ENCODE measurements at places on chromosomes 2 and 18.

- no peak for DNase-seq
These were observed 159.4 kb downstream of the AGPS start for GRCh38 chr2:177551989-177552421.

DNA sequence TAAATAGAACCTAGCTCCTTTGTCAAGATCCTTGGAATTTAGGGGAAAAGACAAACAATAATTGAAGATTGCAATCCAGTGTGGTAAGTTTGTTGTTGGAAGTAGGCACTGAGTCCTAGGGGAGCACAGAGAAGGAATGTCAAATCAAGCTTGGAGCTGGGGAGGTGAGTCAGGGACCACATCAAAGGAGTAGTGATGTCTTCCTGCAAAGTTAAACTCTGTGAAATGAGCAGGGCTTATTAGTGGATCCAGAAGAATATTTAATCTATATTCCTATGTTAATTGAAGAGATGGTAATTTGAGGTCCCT lies 41.7 kb upstream of the NABP1 start:
- DNase-seq, result no peak

DNA sequence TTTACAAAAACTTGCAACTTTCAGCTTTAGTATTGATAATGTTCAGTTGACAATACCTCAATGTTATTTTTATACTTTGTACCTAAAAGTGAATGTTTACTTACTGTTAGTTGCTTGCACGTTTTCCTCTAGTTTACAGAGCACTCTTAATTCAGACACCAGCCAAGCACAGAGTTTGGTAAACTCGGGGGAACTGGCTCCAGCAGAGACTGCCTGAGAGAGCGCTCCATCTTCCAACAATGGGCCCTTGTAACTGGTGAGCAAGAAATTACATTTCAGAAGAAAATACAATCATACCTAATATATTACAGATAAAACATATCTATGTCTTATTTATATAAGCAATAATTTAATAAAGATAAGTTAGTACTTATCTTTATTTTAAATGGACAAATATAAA lies 3.7 kb downstream of the FAM98A start:
- no peak for DNase-seq

- DNase-seq, result no peak
These were observed 74.1 kb downstream of the GALR1 start for GRCh38 chr18:77323640-77324299.

- DNase-seq, result no peak
These were observed 90.3 kb downstream of the SPATS2L start for GRCh38 chr2:200396781-200397242.

GRCh38 chr18:3875376-3875775 lies 425.4 kb downstream of the TGIF1 start:
- no peak for DNase-seq

DNA sequence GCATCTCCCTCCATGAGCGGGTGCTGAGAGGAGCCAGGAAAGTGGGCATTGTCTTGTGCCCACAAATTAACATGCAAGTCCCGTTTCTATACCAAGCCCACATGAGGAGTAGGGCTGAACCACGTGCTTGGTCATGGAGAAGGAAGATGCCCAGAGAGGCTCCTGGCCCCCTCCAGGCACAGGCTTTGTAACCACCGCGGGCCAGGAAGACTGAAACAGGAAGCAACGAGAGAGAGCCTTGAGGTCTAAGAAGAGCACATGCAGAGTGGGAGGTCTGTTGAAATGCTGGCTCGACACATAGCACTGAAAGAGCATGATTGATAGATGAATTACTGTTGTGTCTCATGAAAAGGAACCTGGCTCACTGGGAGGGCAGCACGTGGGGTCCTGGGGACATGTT lies 36.3 kb downstream of the VWA3B start:
- DNase-seq, result no peak

GRCh38 chr18:394987-395362 lies 105.5 kb downstream of the COLEC12 start:
- DNase-seq, result no peak

DNA sequence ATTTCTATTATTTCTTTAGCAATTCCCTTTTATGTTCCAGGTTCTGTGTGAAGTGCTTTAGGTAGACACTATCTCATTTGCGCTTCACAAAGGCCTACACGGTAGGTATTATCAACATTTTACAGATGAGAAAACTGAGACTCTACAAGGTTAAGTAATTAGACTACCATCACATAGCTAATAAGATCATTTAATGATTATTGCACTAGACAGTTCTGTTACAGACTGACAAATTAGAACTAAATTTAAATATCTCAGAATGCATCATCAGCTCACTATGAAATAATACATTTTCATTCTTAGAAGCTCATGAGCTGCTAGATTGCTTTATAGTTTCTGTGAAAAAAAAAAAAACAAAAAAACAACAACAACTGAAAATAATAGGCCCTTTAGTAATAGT lies 37.9 kb downstream of the DARS1 start:
- DNase-seq, result no peak

DNA sequence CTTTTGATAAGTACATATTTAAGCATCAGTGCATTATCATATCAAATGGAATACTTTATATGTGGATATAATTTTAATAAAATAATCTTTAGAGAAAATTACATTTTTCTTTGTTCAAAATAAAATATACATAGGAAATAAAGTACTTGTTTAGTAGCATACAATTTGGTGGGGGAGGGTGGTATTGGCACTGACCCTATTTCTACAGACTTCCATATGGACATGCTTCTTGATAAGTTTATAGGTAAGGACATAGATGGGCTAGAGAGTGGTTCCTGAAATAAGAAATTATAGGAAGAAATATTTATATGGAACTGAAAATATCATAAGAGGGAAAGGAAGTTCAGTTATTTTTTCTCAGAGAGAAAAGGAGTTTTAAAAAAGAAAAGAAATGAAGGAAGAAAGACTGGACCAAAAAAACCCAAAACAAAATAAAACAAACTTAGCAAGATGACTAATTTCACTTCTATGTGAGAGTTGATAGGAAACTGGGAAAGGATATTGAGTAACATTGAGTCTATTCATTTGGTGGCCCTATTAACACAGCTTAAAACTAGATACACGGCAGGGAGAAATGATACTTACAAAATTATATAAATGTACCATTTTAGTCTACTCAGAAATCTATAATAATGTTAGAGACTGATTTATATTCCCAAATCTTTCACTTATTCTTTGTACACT lies 505.9 kb downstream of the ERBB4 start:
- DNase-seq, result no peak

GRCh38 chr2:211228559-211228958 lies 672.2 kb downstream of the CPS1 start:
- no peak for DNase-seq

GRCh38 chr2:79009388-79009787 lies 16.1 kb upstream of the REG3G start:
- no peak for DNase-seq

DNA sequence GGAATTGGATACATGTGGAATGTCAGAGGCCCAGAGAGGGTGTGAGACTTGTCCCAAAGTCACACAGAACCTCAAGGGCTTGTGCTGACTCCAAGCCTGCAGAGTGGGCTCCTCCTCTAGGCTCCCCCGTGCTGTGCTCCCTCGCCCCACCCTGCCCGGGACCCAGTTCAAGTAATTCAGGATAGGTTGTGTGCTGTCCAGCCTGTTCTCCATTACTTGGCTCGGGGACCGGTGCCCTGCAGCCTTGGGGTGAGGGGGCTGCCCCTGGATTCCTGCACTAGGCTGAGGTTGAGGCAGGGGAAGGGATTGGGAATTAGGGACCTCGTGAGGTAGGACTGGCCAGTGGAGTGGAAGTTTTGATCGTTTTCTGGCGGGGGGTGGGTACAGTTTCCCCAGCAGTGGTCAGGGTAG lies 2.8 kb downstream of the CTDSP1 start:
- no peak for DNase-seq

GRCh38 chr18:61637905-61638595 lies 254.8 kb downstream of the RNF152 start:
- DNase-seq, result no peak

DNA sequence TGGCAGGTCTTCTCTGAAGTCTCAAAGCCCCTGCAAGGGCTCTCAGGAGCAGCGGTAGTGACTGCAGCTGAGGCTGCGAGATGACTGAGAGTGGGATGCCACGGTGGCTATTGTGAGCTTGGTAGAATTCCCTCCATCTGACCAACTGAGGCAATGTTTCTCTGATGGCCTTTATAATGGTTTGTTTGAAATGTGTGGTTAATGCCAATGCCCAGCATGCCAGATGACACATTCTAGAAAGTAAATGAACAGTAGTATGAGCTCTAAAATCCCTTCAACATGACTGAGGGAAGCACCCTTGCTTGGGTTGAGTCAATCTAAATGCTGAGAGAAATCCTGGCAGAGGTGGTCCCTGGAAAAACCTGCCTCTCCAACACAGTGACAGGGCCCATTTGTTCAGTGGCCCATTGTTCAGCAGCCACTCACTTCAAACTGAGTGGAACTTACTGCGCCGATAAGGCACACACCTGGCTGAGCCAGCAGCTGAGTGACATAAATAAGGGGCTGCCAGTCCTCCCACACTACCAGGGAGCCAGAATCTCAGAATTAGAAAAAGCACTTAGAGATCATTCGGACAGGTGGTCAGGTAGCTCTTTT lies 31.7 kb downstream of the SULT1C2 start:
- no peak for DNase-seq

GRCh38 chr2:42979416-42979869 lies 187.1 kb upstream of the HAAO start:
- no peak for DNase-seq

GRCh38 chr2:63614448-63614968 lies 25.7 kb downstream of the MDH1 start:
- DNase-seq, result no peak

DNA sequence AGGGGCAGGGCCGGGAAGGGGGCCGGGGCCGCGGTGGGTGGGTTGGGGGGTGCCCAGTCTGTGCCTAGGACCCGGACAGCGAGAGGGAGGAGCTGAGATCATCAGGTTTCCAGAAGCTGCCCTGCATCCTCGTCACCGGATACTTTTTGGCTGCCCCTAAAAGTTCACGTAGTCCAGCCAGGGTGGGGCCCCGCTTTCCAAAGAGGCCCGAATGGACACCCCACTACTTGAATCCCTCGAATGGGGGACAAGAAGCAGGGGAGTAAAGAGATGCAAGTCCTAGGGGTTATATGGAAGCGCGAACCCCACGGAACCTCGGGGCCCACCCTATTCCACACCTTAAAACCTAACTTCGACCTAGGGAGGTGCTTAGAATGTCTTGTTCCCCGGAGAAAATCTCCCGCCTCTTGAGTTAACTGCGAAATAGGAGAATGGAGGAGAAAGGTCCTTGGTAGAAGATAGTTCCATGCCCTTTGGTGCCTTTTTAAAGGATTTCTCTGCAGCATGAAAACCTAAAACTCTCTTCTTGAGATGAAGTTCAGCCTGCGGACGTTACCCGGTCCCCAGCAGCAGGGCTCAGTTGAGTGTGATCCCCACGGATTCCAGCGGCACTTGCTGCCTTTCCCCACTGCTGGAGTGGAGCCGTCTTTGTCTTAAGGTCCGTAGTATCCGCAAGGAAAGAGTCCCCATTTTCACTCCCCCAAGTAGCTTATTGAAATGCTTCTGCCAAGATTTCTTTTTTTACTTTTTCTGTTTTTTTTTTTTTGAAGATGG lies 2.1 kb upstream of the RNF152 start:
- DNase-seq, result no peak

GRCh38 chr2:199932312-199932855 lies 21.3 kb downstream of the C2orf69 start:
- no peak for DNase-seq

GRCh38 chr2:8300216-8300615 lies 381.6 kb upstream of the ID2 start:
- DNase-seq, result no peak

GRCh38 chr2:12685956-12686355 lies 30.8 kb upstream of the TRIB2 start:
- no peak for DNase-seq

DNA sequence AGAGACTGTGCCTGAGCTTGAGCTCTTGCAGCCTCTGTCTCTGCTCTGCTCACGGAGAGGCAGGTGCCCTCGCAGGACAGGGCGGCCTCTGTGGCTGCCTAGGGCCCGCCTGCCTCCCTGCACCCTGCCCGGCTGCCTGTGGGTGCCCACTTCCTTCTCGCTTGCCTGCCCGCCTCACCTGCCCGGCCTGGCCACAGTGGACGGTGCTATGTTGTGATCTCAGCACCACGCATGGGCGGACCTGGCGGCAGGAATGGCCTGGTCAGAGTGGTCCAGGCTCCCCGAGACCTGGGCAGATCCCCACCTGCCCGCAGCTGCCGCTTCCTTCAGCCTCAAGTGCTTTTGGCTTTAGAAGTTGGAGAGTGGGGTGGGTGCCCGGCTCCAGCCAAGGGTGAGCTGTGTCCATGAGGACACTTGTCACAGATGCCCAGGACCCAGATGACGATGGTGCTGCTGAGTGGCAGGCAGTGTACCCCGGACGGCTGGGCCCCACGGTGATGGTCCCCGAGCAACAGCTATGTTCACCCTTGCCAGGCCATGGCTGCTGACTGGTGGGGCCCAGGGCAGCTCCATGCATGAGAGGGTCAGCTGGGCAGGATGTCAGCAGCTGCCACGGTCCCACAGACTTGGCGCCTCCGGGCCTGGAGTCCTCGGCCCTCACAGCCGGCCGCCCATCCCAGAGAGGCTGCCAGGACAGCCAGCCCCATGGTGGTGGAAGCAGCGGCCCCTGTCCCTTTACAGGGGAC lies 25.3 kb downstream of the RTP5 start:
- DNase-seq, result no peak

DNA sequence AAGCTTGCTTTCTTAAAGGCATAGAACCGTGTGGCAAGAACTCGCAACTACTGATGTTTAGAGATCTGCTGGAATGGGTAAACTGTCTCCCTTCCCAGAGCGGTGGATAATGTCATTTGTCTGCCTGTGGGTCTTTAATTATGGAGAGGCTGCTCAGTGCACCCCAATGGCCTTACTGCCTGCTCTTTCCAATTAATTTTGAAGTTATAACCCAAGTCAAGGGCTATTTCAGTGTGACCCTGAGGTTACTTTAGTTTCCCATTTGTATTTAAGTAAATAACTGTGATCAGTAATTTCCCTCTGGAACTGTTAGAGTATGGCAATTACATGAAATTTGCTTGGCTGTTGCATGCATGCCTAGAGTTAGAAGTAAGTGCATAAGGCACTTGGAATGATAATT lies 48.9 kb upstream of the LYPD6 start:
- DNase-seq, result no peak

GRCh38 chr18:36372903-36373311 lies 75.4 kb downstream of the FHOD3 start:
- DNase-seq, result no peak

DNA sequence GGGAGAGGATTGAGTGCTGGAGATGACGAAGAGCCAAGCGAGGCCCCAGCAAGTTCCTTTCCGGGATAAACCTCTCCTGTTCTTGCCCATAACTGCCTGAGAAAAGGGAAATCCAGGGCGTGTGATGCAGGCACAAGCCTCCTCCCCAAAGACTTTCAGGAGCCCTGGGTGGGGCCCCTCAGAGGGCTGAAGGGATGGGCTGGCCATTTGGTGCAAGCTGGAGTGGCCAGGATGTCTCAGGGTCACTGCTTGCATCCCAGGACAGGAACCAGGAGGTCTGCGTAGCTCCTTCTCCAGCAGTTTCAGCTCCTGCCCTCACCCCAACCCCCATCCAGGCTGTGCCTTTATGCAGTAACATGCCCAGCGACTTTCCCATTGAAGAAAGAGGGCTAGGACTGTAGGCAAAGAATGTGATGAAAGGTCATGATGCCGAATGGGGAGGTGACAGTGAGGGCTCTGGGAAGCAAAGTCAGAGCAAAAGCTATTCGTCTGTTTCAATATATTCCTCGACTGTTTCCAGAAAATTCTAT lies 80.2 kb downstream of the PXDN start:
- DNase-seq, result no peak

All from stimulated activated CD8-positive, alpha-beta memory T cell treated with anti-CD3 and anti-CD28 coated beads, Interleukin-15, amount 100 ng/mL, for 4 hours (primary cell).